ENCODE measurements at places on chromosomes 2 and 18. TPM values are rescaled to one million over a fixed set of nuclear protein-coding genes. Genes with fewer than 3 reads are reported as not detected.

DNA sequence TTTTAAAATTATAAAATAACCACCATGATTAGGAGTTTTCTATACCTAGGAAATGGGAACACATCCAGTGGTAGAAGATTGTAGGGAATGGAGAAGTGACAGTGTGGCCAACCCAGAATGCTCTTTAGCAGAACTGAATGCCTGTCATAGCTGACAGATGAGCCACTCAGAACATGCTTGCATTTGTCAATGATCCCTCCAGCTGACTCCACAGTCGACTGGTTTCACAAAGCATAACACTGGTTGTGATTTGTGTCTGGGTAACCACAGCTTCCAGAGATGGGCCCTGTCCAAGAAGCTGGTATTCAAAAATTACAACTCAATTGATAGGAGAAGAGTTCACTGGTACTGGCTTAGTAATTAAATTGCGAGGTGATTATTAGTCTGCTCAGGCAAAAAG is 9.0 kb upstream of the CTIF start:
- peak; percentile 55 for DNase-seq

- no peak for DNase-seq
Measured at GRCh38 chr2:104944495-104944894, 90.6 kb downstream of the POU3F3 start.

ALLC gene
- not detected for total RNA-seq

VIT gene
- total RNA-seq = 12.3 TPM

DNA sequence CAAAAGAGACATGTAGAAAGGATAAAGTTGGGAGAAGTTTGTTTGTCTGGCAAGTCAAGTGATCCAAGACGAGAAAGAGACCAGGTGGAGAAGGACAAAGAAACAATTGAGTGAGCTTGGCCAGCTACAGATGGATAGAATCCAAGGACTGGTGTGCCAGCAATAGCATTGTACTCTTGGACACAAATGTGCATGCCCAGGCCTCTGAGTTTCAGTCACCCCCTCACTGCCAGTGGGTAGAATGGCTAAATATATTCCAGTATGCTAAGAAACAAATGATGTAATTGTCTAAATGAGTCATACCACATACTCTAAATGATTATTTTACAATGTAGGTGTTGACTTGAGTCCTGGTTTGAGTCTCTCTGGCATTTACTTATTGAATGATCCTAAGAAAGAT is 881.3 kb downstream of the LRRTM4 start:
- no peak for DNase-seq

GRCh38 chr2:75030218-75031009 is 72.0 kb downstream of the POLE4 start:
- DNase-seq = no peak

DNA sequence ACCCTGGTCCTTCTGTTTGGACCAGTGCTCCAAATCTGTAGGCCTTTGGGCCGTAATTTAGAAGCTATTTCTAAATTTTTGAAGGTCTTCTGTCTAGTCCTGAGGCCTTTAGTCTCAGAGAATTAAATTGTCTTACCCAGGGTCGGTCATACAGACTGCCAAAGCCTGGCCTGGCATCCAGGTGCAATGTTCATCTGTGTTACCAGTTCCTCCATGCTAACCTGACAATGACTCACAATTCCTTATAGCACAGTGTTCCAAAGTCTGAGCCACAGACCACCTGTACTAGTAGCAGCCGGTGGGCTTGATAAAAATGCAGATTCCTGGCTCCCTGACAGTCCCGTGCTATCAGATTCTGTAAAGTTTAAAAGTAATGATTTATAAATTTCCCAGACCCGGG is 77.7 kb upstream of the MAP4K3 start:
- DNase-seq = no peak

- DNase-seq = no peak
Measured at GRCh38 chr2:30259071-30259470, 27.7 kb downstream of the LBH start.

- no peak for DNase-seq
Measured at GRCh38 chr2:37589298-37589697, 82.1 kb downstream of the CDC42EP3 start.

- no peak for DNase-seq
Measured at GRCh38 chr2:29844713-29845326, 76.6 kb downstream of the ALK start.

DNA sequence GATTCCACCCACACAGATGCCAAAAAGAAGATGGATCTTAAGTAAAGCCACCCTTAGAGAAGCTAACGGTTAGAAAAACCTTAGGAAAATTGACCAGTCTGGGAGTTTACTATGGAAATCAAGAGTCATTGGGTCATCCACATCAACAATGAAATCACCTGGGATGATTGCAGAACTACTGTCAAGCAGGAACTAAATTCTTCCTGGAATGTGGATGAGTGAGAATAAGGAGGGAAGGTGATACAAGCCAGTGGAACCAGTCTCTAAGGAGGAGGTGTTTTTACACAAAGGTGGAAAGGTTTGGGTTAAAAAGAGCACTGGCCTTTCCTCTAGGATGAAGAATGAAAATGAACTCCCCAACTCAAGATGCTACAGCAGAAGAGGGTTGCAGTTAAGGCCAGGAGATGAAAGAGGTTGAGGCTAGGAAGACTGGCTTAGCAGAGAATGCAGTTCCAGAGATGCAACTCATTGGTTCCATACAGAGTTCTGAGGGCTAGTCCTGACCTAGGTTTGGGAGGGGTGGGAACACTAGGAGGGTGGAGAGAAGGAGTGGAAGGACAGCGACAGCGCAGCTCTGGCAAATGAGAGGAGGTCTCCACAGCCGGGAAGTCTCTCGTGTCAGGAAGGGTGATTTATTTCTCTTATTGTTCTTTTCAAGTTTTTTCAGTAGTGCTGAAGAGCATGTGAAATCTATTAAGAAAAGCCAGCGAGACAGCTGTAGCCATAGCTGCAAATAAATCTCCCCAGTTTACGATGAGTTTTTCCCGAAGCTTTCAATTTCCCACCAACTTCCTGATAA is 27.7 kb upstream of the KDM3A start:
- DNase-seq = no peak

DNA sequence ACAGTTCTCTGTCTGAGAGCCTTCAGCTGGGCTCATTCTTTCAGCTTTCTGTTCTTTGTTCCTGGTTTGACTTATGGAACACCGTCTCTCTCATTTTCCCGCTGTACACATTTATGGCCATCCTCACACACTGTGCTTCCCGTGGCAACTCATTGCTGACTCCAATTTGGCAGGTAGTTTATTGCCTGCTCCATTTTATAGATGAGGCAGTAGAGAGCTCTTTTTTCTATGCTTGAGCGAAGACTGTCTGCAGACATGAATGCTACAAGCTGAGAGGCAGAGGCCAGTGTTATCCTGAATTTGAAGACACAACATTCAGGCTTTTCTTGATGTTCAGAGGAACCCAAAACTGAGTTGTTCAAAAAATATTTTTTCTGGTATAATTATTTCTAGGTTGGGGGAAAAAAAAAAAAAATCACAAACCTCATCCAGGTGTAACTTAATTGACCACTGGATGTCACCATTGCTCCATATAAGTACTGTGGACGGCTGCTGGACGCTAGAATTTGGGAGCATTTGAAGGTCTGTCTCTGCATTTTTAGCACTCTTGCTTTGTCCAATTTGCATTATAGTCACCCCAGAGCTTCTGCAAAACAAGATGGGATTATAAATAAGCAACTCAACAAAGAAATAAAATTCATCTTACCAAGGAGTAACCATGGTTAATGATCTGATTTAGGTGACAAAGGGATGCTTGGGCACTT is 83.5 kb downstream of the HRH4 start:
- DNase-seq = no peak

DNA sequence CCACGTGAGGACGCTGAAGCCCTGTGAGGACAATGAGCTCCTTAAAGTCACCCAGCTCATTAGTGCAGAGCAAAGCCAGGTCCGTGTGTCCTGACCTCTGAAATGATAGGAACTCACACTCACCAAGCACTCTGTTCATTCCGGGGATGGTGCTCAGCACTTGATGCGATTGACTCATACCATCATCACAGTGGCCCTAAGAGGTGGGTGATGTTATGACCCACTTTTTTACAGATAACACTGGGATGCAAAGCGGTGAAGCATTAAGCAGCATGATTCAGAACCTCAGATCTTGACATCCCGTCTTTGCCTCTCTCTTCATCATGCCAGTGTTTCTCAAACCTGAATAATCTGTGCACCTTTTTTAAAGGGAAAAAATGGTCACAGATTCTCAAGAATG is 234.8 kb downstream of the ALPK2 start:
- DNase-seq = no peak

DNA sequence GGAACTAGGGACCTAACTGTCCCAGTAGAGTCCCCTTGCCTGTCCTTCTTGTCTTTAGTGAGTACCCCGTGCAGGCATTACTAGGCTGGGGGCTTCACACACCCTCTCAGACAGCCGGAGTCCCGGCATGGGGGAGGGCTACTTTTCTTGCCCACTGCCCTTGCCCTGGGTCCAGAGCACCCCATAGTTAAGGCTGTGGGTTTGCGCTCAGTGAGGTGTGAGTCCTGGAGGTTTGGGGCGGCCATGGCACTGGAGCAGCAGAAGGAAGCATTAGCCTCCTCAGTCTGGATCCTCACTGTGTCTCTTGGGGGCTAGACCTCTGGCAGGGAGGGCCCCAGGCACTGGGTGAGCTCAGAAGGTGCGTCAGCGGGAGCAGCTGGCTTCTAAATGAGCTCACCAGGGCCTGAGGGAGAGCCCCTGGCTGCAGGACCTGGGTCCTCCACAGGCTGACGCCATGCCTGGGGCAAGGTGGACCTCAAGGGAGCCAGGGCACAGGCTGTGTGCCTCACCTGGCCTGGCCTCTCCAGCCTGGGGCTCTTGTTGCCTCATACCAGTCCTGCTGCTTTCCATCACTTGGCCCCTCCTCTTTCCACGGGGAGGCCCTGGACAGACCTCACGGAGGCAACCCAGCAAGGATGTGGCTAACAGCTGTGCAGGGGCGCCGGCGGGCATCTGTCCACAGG is 27.4 kb downstream of the HS6ST1 start:
- no peak for DNase-seq

DNA sequence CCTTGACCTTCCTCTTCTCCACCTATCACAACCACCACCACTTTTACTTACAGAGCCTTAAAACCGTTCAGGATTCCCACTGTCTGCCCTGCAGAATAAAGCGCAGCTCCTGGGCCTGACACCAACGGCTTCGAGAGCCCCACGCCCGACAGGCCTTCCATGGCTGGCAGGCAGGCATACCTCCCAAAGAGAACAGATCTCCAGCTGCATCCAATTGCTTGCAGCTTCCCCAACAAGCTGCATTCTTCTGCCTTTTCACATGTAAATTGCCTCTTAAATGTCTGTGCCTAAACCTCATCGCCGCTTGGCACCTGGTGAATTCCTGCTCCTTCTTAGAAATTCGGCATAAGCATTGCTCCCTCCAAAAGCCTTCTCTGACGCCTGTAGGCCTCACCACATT is 31.5 kb upstream of the FAM124B start:
- no peak for DNase-seq

AQP4 gene
- total RNA-seq = 10.0 TPM

DNA sequence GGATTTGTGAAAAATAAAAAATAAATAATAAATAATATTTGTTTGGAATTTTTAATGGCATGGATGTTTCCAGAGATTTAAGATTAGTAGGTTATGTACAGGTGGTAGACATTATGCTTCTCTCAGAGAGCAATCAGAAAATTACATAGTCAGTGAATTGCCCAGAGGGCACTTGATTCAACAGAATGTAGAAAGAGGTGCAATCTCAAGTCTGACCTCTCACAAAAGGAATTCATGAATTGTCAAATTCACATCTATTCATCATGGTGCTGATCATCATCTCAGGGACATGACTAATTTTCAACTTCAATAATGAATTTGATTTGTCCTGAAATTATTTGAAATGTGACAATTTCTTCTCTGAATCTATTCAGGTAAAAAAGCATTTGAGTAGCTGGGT is 172.5 kb downstream of the PDE11A start:
- no peak for DNase-seq

DNA sequence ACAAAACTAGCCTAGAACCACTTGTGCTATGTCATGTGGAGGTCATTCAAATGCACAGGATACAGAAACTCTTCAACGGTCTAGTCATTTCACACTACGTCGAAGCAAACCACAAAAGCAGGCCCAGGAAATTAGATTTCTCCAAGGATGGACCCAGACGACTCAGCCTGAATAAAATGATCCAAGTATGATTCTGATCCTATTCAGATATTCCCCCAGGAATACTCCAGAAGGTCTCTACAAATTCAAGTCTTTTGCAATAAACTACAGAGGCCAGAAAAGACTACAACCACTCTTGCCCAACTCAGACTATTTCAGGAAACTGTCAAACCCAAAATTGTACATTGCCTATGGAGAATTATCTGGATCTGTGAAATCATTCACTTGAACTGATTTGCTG is 422.5 kb downstream of the METTL4 start:
- DNase-seq = no peak

UCN gene
- total RNA-seq = 0.74 TPM

GRCh38 chr2:126645211-126645618 is 10.7 kb upstream of the GYPC start:
- no peak for DNase-seq

DNA sequence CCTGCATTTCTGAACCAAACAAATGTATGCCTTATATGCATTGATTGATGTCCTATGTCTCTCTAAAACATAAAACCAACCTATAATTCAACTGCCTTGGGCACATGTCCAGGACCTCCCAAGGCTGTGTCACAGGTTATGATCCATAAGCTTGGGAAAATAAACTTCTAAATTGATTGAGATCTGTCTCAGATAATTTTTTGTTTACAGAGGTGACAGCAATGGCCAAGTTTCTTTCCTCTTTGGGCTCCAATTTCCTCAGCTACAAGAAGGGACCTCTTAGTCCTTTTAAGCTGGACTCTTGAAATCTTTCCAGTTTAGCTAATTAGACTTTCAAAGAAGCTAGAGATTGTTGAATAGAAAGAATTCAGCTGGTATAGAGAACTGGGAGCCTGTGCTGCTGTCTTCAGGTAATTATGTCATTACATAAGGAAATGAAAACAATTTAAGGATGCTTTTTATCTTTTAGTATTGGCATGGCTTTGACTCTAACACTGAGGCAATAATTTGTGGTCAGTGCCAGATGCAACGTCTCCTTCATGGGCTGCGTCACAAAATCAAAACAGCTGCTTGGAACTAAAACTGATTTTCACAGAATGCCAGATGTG is 412.1 kb upstream of the TRIB2 start:
- DNase-seq = no peak

CD207 gene
- not detected for total RNA-seq

DNA sequence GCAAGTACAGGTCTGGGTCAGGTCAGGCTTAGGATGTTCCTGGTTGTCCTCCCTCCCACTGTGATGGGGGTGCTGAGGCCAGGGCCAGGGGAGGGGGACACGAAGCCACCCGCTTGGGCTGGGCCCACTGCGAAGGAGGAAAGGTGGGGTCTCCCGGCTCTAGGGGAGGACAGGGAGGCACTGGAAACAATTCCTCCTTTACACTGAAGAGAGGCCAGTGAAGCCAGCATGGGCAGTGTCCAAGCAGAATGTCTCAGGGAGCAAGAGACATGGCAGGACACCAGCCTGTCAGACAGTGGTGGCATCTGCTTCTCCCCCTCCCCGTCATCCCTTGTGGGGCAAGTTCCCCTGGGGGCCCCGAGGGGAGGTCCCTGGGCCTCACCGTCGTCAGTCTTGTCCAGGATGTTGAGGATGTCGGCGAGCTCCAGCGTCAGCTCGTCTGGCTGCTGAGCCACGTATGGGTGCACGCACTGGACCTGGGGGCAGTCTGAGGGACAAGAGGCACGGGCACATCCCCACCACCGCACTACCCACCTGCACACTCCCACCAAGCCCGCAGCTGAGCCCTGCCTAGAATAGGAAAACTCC is 10.8 kb downstream of the SNORC start:
- DNase-seq = no peak
